NCI-H82 (cell line): ENCODE measurements at places on chromosomes 3 and 15.
A peak's percentile ranks its signal among the peaks of the same experiment; 100 is the strongest.

DNA sequence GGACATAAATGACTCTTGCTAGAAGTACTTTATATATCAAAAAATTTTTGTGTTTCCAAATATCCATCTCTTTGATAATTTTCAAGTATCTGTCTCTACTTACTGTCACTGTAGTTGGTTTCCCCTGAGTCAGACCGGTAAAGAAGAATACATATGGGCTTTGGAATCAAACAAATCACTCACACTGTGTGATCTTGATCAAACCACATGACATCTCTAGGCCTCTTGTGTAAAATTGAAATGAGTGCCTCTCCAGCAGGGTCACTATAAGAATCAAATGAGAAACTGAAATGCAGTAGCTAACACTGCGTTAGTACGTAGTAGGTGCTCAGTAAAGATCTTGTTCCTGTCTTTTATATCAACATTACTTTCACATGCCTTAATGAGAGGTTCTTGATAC lies 314.6 kb upstream of the STT3B start:
- no peak for DNase-seq

DNA sequence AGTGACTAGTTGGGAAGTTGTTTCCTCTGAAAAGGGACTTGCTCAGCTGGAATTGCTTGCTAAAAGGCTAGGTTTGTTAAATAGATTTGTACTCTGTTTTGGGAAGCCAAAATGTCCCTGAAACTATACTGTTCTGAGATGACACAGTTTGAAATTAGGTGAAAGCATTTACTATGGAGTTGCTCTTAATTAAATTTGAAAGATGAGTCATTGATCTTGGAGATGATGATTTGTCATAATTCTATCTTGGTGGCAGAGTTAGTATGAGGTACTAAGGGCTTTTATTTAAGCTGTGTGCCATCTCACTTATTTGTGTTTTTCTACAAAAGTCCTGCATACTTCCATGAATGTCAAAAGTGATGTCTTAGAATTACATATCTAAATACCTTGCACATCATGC lies 320.9 kb downstream of the PTPRG start:
- DNase-seq, result no peak

DNA sequence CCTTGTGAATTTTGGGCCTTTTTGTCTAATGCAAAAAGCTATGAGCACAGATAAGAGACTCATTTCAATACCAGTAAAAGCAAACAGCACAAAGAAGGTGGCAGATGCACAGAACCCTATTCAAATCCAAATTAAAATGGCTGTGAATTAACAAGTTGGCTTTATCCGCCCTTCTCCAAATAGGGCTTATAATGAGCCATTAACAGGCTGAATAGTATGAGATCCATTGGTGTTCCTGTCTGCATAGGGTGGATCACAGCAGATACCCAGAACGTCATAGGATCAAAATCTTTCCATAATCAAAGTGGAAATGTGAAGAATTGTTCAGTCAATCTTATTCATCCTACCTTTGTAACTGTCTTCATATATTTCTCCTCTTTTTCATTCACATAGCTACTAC lies 282.4 kb upstream of the UMPS start:
- DNase-seq, result no peak

- DNase-seq, result no peak
Observed at GRCh38 chr15:80953001-80953952, 36.3 kb downstream of the MESD start.

DNA sequence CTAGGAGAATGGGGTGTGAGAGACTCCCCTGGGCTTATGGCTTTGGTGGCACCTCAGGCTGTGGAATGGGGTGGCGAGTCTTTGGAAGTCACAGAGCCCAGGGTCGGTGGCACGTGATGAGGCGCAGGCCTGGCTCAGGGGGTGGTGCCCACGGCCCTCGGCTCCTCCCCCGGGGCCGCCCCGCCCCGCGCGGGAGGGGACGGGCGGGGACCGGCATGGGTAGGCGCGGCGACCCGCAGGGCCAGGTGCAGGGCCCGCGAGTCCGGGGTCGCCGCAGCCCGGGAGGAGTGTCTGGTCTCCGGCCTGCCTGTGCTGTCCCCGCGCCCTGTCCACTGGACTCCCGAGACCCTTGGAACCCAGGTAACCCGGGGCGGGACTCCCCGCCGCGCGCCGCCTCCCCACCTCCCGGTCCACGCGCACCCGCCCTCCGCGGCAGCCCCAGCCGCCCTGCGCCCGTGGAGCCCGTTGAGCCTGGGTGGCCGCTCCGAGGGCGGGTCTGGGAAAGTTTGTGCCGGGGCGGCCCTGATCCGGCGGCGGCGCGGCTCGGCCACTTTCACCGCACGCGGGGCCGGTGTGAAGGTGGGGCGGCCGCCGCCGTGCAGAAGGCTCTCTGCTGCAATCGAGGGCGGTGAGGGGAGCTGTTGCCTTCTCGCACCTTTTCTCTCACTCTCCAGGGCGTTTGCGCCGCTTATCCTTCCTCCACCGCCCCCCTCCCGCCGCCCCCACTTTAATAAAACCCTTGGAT lies at the start of gene PAQR5:
Gene PAQR5, plus strand, starts transcription at position 216 of the 745 bp plus-strand sequence. CDS start 61,169 bp downstream, outside the sequence.
- DNase-seq, result peak; percentile 78

GRCh38 chr15:82655606-82656005 lies 8.4 kb upstream of the CPEB1 start:
- DNase-seq, result no peak

GRCh38 chr3:80889535-80889934 lies 871.9 kb downstream of the GBE1 start:
- no peak for DNase-seq

DNA sequence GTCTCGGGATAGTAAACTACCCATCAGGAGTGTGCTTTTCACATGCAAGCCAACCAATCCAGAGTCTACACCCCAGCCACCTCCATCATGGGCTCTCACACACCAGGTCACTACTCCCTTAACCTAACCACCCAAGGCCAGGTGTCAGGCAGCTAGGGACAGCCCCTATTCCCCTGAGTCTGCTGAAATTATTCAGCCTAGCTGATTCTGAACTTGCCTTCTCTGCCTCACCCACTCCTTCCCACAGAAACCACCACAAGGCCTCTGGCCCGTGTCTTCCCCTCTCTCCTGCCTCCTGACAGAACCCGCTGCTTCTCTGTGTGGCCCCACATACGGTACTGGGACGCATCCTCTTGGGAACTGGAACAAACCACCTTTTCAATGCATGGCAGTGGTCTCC lies 82.1 kb downstream of the PCSK6 start:
- DNase-seq, result no peak

GRCh38 chr15:40992241-40992741 lies 39.0 kb downstream of the CHAC1 start:
- no peak for DNase-seq

- no peak for DNase-seq
Observed at GRCh38 chr15:68507447-68507846, 71.3 kb upstream of the CORO2B start.

- DNase-seq, result peak; percentile 9
Observed at GRCh38 chr3:51673181-51673801, 2.2 kb downstream of the TEX264 start.

DNA sequence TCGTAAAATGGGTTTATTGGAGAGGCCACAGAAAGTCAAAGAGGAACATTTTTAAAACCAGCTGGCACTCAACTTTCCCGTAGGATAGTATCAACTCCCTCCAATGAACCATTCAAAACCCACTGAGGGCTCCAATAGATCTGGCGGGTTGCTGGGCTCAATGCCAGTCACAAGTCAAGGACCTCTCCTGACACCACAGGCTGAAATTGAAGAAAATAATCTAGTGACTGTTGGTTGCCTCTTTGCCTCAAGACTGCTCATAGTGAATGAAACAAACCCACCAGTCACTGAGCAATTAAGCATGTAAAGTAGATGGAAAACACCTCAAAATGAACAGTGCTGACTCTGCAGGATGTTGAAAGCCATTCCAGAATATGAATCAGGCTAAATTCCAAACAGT lies 500.6 kb upstream of the AGTR1 start:
- no peak for DNase-seq

GRCh38 chr3:5663601-5664000 lies 476.1 kb downstream of the EDEM1 start:
- no peak for DNase-seq

DNA sequence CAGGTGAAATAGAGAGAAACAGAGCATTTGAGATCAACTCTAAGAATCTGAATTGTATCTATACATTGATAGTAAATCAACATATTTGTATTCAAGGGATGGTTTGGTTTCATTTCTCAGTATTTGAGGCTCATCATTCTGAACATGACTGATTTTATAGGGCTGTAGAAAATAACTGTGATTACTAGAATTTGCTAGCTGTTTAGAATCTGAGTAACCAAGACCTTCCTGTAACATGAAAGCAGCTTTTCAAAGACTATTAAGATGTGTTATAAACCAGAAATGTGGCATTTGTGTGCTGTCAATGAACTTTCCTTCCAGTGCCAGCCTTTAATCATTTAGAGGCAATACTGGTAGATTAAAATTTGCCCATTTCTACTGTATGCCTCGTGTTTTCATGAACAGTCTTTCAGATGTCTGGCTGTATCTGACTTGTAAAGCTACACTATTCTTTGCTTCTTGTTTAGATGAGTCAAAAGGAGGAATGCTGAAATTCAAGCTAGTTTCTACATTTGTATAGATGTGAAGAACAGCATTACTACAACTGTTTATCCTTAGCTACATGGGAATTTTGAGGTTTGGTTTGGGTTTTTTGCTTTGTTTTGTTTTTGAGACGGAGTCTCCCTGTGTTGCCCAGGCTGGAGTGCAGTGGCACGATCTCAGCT lies 137.3 kb upstream of the BHLHE40 start:
- no peak for DNase-seq

GRCh38 chr3:126441256-126441880 lies 34.3 kb downstream of the ZXDC start:
- no peak for DNase-seq

DNA sequence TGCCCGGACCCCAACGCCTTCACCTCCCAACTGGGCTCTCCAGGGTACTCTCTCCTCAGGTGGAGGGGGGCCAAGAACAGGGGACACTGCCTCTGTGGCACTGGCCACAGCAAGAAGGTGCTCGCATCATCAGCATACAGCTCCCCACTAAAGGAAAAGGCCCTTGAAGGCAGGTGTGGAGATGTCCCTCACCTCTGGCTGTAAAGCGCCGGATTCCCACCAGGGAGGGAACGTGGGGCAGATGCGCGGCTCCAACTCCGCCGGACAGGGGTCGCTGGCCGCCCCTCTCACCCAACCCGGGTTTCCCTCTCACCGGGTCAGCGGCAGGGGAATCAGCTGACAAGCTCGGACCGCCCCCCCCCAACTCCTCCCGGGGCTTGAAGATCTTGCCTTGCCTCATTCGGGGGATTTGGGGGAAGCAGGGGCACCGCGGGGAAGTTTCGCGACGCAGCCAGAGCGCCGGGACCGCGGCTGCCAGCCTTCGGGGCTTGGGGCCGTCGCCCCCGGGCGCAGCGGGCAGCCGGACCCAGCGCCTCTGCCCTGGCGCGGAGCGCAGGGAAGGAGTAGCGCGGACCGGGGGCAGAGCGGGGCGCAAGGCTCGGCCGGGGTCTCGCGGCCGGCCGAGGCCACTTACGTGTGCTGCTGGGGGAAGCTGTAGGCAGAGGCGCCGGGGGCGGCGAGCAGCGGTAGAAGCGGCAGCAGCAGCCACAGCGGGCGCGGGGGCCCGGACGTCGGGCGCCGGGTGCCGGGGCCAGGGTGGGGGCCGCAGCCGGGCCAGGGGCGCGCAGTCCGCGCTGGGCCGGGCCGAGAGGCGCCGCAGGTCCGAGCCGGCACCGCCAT lies 630 bp downstream of the CACNA2D2 start:
- DNase-seq, result peak; percentile 18

- no peak for DNase-seq
Observed at GRCh38 chr3:85572426-85572825, 613.6 kb downstream of the CADM2 start.

- DNase-seq, result no peak
Observed at GRCh38 chr3:4835616-4836043, 143.6 kb upstream of the BHLHE40 start.

GRCh38 chr3:35751207-35751606 lies 111.9 kb downstream of the ARPP21 start:
- no peak for DNase-seq

GRCh38 chr3:7999384-7999783 lies 502.2 kb upstream of the LMCD1 start:
- DNase-seq, result no peak

- DNase-seq, result no peak
Observed at GRCh38 chr3:3109407-3110298, 521 bp downstream of the IL5RA start.

DNA sequence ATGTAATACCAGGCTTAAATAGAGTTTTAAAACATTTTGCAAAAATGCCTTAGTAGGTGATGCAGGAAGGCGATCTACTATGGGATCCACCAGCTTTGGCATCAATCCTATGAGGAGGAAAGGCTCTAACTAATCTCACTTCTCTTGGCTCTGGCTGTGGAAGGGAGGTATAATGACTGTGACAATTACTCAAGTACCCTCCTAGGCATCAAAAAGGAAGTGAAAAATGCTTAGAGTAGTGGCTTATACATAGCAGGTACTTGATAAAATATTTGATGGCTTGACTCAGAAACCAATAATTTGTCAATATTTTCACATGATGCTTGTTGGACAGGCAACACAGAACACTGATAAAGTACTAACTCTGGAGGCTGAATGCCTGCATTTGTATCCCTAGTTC lies 34.1 kb upstream of the SERPINI2 start:
- peak; percentile 23 for DNase-seq

DNA sequence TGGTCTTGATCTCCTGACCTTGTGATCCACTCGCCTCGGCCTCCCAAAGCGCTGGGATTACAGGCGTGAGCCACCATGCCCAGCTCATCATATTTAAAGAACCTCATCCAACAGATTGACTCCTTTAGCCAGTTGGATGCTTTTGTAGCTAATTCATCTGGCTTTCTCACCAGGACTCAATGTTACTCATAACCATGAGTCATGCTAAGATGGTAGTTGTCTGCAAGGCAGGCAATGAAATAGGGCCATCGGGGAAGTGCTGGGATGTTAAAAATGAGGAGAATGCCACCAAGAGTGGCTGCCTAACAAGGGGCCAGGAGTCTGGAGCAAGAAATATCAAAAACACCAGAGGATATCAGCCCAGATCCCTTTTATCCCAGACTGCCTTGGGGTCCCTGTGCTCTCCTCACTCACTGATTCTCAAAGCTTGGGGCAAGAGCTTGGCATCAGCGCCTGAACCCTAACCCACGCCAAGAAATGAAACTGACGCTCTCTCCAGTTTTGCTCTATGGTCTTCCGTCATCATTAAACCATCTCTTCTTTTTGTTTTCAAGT lies 7.4 kb upstream of the PCOLCE2 start:
- DNase-seq, result no peak

GRCh38 chr15:68391121-68391520 lies 40.8 kb downstream of the ITGA11 start:
- no peak for DNase-seq

- no peak for DNase-seq
Observed at GRCh38 chr3:195384952-195385351, 57.9 kb downstream of the ACAP2 start.

- no peak for DNase-seq
Observed at GRCh38 chr15:99844150-99844549, 110.9 kb upstream of the LYSMD4 start.

- DNase-seq, result no peak
Observed at GRCh38 chr3:8112587-8112986, 389.0 kb upstream of the LMCD1 start.
